Renal cortical epithelial cell (primary cell): ENCODE measurements at places on chromosomes 3 and 15. TPM values are rescaled to one million over a fixed set of nuclear protein-coding genes. Genes with fewer than 3 reads are reported as not detected.

- no peak for DNase-seq
These were observed 1.1 kb upstream of the UCN2 start for GRCh38 chr3:48564667-48565066.

GRCh38 chr3:183933160-183933559 is 48.5 kb upstream of the PARL start:
- DNase-seq = no peak

DNA sequence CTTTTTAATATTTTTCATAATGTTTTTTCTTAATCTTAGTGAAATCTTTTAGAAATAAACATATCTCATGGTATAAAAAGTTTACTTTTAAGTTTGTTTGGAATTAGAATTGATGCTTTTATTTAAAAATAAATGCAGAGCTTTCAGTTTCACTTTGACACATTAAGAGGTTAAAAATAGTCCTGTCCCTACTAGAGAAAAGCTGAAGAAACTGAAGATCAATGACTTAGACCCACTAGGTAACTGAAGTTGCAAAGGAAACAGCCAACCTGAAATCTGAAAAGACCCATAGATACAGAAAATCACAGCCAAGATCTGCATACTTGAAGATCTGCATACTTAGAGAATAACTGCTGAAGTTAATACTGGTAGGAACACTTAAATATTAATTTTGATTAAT is 237.6 kb downstream of the RAP2B start:
- no peak for DNase-seq

DNA sequence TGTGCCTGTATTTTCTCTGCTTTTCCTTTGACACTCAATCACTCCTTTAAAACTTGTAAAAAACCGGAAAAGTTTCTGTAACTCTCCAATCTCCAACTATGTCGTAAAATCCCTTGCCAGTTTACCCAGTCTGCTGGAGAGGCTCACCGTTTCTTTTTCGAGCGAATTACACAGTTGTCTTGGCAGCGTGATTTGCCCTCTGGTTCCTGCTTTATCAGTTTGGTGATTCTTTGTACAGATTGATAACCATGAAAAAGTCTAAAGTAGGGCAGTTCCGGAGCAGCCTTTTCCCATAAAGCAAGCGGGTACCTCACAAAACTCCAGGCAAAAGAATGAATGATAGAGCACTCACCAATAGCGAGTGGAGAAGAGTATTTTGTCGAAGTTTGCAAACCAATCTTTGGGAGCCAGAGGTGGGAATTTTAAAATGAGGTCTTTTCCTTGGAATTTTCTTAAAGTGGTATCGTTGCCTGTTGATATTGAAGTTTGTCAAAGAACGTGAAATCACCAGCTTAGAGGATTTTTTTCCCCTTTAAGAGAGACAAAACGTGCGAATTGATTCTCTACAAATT is at the start of gene TTC23:
Gene TTC23, minus strand, starts transcription at position 312 of the 572 bp plus-strand sequence. CDS start 20,869 bp downstream, outside the sequence.
- peak; percentile 93 for DNase-seq

- DNase-seq = no peak
These were observed 9.4 kb downstream of the CLSTN2 start for GRCh38 chr3:139944256-139944910.

- no peak for DNase-seq
These were observed 106.0 kb downstream of the MAP4 start for GRCh38 chr3:47910233-47910632.

GOLIM4 gene
- total RNA-seq = 19.3 and 32.8 TPM in 2 replicates

CPN2 gene
- 0.05 TPM in 1 of 2 replicates, not detected in the other for total RNA-seq
